ENCODE measurements at places on chromosomes 4 and X. TPM values are rescaled to one million over a fixed set of nuclear protein-coding genes. Genes with fewer than 3 reads are reported as not detected.

FAM53A gene
- total RNA-seq = 0.77 TPM

DNA sequence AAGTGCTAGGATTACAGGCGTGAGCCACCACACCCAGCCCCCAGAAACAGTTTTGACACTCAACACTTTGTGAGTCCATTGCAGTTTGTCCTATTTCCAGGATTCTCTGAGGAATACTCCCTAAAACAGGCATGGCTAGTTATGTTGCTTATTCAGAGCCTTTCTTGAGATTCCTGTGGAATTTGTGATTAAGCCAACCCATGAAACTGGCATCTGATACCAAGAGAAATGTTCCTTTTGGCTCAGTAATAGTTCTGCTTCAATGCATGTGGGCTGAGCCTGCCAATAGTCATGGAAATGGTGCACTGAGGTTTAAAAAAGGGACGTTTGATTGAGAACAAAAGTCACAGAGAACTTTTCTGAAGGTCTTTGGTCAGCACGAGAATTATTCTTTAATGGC is 241.7 kb downstream of the PPP1R2C start:
- no peaks in the 10 kb centered on the region for H3K27me3 ChIP-seq
- no peaks in the 10 kb centered on the region for H3K4me1 ChIP-seq
- H3K27ac ChIP-seq = no peak overlapping the region
- no peaks in the 10 kb centered on the region for H3K36me3 ChIP-seq

DNA sequence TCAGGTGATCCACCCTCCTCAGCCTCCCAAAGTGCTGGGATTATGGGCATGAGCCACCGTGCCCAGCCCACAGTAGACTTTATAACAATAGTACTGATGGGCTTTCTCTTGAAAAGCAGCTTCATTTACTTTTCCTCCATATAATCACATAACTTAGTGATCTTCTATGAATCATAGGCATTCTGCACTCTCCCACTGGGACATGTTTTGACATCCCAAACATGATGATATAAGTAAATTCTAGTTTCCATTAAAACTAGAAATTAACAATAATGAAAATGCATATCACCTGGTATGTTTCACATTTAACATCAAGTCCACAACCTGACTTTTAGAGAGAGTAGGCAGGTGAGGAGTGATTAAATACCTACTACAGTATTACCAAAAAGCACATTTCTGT is 96.5 kb downstream of the CAMK2D start:
- H3K4me3 ChIP-seq = no peak overlapping the region
- no peaks in the 10 kb centered on the region for H3K4me1 ChIP-seq
- H3K27ac ChIP-seq = no peak overlapping the region

GRCh38 chr4:102612824-102613366 is 111.7 kb downstream of the NFKB1 start:
- no peak for DNase-seq
- no peak overlapping the region for H3K27ac ChIP-seq
- no peak overlapping the region for H3K4me3 ChIP-seq
- H3K36me3 ChIP-seq = peaks cover 46% of the 10 kb centered on the region

GRCh38 chr4:71564775-71565174 is 219.1 kb downstream of the GC start:
- H3K4me1 ChIP-seq = no peaks in the 10 kb centered on the region
- H3K27me3 ChIP-seq = no peaks in the 10 kb centered on the region
- no peaks in the 10 kb centered on the region for H3K36me3 ChIP-seq
- H3K27ac ChIP-seq = no peak overlapping the region
